ENCODE measurements at places on chromosomes 7 and 10.

DNA sequence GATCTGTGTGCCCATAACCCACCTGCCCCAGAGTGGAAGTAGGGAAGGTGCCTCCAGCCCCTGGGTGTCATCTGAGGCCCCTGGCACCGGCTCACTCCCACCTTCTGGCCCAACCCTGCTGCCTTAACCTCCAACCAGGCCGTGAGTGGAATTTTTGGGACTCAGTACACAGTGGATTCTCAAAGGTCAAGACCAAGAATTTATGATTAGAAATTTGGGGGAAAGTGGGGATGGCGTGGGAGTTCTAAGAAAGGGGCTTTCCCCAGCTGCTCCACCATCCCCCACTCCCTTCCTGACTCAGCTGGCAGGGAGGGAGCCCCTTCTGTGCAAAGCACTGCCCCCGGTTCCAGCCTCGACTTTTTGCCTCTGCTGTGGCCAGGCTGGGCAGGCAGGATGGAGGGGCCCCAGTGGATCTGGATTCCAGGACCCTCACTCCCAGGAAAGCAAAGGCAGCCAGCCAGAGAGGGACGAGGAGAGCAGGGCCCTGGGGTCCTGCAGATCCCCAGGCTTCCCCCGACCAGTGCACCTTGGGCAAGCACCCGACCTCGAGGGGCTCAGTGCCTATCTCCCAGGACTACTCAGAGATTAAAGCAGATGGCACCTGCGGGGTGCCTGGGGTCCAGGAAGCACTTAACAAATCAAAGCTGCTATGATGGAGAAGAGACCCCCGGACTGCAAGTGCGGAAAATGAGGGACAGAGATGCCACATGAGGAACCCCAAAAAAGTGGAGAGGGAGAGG is 12.8 kb downstream of the SPOCK2 start:
- DNase-seq: no peak

DNA sequence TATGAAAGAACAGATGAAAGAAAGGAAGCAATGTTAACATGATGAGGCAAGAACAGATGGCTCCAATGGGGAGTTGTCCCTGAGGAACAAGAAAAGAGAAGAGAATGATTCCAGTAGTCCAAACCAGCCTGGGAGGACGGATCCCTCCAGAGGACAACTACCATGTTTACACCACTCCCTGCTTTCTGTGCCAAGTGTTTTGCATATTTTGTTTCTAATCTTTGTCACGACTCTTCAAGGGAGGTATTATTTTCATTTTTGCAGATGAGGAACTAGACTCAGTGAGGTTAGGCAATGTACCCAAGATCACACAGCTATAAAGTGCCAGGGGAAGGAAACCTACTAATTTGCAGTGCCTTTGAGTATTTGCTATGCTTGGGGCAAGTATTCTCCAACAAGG is 116.2 kb downstream of the PARP12 start:
- no peak for DNase-seq

- peak; percentile 19 for DNase-seq
Measured at GRCh38 chr7:65951837-65952578, 30.0 kb downstream of the GUSB start.

- no peak for DNase-seq
Measured at GRCh38 chr10:114648368-114648767, 9.7 kb downstream of the ABLIM1 start.

DNA sequence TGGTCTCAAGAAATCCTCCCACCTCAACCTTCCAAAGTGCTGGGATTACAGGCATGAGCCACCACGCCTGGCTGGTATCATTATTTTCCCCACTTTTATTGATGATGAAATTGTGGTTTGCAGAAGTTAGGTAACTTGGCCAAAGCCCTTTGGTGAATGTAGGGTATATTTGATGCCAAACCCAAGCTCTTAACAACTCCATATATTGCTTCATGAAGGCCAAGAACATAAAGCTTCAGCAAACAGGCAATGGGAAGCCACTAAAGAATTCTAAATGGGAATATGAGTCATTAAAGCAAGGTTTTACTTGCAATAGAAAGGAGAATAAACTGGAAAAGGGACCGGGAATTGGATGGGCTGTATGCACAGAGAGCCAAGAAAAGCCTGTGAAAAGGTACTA is 142.7 kb downstream of the KMT2E start:
- DNase-seq: no peak

DNA sequence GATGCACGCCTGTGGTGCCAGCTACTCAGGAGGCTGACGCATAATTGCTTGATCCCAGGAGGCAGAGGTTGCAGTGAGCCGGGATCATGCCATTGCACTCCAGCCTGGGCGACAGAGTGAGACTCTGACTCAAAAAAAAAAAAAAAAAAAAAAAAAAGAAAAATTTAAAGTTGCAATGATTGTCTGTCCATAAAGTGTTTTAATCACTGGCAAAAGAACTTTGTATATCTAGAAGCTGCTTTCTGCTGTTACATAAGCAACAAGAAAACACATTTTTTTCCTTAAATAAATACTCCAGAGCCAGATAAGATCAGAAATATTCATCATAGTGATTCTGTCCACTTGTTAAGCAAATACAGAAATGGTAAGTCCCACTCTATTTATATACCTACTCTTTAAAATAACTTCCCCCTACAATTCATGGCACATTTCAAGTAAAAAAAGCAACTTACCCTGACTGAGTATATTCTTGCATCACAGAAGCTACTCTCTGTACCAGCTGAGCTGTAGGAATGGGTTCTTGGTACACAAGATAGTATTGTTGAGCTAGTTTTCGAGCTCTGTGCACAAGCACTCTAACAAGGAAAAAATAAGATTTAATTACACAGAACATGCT is 7.6 kb downstream of the PSMA2 start:
- no peak for DNase-seq

GRCh38 chr10:78764846-78765430 is 303.8 kb upstream of the ZMIZ1 start:
- peak; percentile 41 for DNase-seq

GRCh38 chr7:12942609-12943008 is 255.2 kb downstream of the ARL4A start:
- DNase-seq: no peak

DNA sequence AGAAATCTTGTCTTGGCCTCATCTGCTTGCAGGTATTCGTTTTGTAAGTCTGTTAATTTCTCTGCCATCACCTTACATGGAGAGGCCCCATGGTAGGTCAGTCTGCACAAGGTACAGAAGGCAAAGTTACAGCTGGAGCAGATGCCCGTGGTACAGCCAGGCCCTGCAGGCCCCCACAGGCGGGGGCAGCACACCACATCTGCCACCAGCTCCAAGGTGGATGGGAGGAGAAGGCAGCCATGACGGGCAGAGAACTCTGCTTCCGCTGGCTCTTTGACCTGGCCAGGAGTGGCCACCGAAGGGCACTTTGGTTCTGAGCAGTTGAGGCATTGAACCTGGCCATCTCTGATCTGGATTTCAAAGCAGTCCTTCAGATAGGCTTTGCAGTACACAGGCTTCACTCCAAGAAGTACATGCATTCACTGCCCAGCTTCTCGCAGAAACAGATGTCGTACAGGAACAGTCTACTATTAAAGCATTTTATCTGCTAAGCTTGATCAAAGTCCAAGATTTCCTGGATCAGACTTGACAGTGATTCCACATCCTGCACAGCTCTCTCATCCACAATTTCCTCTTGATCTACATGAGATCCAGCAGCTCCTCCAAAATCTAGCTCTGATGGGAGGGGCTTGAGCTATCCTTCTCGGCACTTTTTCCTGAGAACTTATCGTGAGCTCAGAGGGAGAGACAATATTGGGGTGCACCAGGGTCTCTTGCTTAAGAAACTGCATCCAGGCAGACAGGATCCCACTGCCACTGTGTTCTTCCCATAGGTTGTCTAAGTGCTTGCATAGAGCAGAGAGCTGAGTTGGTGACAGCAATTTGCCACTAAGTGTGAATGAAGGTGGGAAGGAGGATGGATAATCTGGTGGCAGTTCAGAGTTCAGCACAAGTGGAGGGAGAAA is 120.7 kb downstream of the TRRAP start:
- DNase-seq: peak; percentile 33

DNA sequence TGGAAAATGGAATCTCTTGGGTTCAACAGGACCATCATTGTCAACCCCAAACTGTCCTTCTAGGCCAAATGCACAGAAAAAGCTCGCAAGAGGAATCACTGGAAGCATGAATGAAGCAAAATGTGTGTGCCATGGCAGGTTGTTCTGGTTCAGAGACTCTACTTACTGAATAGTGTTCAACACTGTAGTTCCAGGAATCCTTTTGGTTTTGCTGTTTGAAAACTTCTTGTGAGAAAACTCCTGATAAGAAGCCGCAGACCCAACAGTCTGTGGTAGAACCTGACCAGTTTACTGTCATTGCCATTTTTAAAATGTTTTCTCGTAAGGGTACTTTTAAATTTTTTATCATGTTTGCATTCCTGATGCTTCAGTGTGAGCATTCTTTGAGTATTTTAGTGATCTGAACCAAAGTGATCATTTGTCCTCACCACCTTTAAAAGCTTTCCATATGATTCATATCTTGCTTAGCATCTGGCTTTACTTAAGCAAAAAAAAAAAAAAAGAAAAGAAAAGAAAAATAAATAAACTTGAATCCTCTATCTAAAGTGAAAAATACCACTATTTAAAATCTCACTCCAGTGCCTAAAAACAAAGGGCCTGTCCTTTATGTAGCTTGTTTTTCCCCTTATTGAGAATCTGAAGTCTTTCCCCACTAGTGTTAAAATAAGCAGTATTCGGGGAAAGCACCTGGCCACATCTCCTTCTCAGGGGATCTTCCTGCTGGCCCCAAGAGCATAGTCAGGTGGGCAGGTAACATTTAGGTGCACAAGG is 92.4 kb downstream of the WNT2 start:
- DNase-seq: no peak

- DNase-seq: no peak
Measured at GRCh38 chr10:113235508-113235907, 285.5 kb downstream of the TCF7L2 start.

DNA sequence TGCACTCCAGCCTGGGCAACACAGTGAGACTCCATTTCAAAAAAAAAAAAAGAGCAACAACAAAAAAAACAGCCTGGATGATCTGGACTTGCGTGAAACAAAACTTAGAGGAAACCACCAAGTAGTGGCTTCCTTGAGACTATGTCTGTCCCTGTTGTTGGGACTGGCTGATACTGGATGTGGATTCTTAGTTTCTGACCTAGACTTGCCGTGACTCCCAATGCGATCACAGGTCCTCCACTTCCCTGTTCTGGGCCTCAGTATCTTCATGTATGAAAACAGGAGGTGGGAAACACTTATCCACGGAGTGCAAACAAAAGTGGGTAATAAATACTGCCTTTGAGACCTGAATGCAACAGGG is 125.7 kb downstream of the PRPF18 start:
- DNase-seq: no peak

DNA sequence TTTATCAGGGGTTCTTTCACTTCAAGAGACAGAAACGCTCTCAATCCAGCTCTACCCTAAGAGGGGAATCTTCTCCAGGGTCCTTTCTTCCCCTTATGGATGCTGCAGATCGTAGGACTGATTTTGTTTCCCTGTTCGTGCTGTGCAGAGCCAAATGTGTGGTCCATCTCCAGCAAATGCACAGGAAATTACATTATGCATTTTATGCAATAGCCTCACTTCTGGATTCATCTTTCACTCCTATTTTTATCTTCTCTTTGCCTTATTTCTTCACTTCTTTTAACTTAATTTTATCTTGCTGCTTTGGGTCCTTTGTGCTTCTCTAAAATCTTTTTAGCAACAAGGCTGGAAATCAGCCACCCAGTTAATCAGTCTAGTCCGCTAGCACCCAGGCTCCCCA is 184.5 kb upstream of the INHBA start:
- DNase-seq: no peak

DNA sequence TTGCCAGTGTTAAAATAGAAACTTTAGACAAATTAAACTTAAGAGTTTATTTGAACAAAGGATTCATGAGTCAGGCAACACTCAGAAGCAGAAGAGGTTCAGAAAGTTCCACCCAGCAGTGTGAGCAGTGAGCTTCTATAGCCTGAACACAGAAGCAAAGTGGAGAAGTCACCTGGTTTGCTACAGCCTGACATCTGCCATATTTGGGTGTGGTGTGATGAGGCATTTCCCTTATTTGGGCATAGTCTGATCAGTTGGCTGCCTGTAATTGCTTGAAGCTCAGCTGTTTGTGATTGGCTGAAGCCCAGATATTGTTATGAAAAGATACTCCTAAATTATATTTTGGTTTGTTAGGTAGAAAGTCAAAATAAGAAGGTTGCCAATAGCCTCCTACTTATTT is 39.1 kb downstream of the VWC2 start:
- DNase-seq: no peak

DNA sequence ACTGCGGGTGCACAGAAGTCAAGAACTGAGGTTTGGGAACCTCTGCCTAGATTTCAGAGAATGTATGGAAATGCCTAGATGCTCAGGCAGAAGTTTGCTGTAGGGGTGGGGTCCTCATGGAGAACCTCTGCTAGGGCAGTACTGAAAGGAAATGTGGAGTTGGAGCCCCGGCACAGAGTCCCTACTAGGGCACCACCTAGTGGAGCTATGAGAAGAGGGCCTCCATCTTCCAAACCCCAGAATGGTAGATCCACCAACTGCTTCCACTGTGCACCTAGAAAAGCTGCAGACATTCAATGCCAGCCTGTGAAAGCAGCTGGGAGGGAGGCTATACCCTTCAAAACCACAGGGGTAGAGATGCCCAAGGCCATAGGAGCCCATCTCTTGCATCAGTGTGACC is 1336.0 kb upstream of the CELF2 start:
- DNase-seq: no peak

- no peak for DNase-seq
Measured at GRCh38 chr10:88809621-88810020, 7.1 kb downstream of the LIPM start.

- no peak for DNase-seq
Measured at GRCh38 chr7:18939771-18940592, 177.5 kb downstream of the TWIST1 start.

DNA sequence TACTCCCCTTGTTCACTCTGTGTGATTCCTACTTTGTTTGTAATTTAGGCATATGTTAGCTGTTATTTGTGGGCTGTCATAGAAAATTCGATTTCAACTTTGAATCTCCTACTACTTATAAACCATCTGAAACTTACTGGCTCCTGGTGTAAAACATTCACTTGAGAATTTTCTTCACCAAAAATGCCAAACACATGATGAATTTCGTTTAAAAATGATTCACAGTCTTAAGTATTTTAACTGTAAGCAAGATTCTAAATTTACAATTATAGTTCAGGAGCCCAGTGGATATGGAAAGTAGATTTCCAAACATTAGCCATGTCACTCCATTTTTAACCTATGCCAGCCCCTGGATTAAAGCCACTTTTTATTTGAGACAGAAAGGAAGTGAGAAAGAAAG is 3.1 kb downstream of the CPED1 start:
- DNase-seq: no peak

DNA sequence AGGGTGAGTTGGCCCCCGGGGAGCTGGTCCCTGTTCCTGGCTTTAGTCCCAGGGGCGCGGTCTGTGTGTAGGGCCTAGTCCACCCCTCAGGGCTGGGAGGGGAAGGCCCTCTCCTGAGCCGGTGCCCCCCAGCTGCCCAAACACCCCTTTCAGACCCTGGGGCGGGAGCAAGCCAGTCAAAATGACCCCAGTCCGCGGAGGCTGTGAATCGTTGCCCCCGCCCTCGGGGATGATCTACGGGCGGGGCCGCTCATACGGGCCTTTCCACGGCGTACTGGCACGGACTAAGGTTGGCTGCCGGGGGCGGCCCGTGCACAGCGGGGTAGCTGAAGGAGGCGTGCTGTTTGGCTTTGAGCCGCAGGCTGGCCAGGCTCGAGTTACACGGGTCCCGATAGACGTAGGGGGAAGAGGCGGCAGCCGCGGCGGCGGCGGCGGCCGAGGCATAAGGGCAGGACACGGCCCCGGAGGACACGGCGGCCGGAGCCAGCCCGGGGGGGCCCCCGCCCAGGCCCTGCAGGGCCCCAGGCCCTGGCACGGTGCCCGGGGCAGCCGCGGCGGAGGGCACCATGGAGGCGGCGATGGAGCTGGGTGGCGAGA is 4.3 kb downstream of the ELOVL3 start:
- DNase-seq: peak; percentile 79

- no peak for DNase-seq
Measured at GRCh38 chr7:97305589-97305988, 188.1 kb downstream of the SDHAF3 start.
